ENCODE measurements at places on chromosomes 2 and 18. TPM values are rescaled to one million over a fixed set of nuclear protein-coding genes. Genes with fewer than 3 reads are reported as not detected.
A peak's percentile ranks its signal among the peaks of the same experiment; 100 is the strongest.

NAT8 gene
- not detected for total RNA-seq

DNA sequence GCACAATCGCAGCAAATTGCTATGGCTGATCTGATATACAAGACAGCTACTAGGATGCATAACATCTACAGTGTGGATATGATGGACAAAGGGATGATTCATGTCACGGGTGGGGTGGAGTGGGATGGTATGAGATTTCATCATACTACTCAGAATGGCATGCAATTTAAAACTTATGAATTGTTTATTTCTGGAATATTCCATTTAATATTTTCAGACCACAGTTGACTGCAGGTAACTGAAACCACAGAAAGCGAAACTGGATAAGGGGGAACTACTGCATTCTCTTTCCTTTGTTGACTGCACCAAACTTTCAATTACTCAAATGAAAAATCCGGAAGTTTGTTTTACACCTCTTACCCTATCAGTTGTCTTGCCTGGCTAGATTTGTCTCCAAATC lies 94.4 kb upstream of the NEUROD1 start:
- no peak for DNase-seq

DNA sequence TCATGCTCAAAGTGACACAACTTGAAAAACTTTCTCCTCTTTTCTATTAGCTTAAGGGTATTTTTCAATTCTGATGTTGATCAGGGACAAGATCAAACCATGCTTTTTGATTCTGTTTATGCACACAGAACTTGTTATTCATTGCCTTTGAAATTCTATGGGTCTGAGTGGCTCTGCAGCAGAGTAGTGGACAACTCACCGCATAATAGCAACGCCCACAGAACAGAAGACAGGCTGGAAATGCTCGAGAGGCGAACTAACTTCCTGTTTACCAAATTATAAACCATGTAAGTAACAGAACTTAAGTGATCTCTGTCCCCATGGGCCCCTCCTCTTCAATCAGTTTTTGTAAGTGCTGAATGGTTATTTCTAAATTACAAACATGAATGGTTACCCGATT lies 131.2 kb downstream of the CBLN2 start:
- DNase-seq: no peak

DNA sequence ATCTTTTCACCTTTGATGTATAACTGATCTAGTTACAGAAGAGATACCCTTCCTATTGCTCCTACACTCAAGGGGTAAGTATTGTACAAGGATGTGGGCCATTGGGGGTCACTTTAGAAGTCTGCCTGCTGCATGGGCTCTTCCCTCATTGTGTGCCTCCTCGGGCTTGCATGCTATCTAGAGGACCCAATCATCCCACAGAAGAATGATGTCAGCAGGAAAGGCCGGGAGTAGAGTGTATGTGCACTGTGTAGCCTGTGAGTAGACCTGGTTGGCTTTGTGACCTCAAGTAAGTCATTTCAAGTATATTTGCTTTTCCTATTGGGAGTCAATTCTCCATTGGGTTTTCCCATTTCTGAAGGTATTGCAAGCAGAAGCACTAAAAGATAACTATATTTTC lies 129.5 kb upstream of the TRIB2 start:
- DNase-seq: no peak

DNA sequence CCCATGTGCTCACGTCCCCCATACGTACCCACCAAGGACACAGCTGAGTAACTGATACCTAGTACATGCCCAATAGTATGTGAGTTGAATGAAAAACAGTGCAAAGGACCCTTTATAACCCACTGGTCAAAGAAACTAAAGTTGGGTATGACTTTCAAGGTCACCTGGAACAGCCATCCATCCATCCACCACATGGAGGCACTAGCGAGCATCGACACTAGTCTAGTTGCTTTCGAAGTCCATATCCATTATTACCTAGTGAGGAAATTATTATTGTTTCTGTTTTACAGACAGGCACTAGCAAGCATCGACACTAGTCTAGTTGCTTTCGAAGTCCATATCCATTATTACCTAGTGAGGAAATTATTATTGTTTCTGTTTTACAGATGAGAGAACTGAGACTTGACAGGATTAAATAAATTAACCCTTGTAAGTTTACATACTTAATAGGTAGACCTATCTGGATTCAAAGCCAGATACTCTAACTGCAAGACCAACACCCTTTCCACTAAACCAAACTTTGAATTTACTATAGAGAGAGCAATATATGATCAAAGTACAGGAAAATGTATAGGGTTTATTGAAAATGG lies 233.7 kb downstream of the METTL4 start:
- peak; percentile 57 for DNase-seq

DNA sequence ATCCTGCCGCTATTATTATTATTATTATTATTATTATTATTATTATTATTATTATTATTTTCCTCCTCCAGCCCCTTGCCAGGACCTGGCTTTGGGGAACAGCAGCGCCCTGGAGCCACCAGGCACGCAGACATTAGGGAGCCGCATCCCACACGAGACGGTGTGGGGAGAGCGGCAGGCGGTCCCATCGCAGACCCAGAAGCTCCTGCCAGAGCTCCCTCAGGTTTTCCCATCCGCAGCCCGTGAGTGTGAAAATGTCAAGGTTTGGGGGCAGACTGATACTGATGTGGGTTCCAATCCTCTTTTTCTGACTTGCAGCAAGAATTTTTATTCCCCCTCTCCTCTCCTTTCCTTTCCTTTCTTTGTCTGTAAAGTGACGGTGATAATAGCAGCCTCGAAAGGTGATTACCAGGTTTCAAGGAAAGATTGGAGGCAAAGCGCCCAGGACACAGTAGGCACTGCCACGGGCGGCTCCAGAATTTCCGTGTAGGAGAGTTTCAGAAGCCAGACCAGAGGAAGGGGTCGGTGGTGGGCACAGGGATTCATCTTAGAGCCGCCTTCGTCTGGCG lies 816 bp downstream of the SCTR start:
- DNase-seq: no peak

GRCh38 chr2:168114619-168115018 lies 132.8 kb downstream of the STK39 start:
- DNase-seq: no peak

DNA sequence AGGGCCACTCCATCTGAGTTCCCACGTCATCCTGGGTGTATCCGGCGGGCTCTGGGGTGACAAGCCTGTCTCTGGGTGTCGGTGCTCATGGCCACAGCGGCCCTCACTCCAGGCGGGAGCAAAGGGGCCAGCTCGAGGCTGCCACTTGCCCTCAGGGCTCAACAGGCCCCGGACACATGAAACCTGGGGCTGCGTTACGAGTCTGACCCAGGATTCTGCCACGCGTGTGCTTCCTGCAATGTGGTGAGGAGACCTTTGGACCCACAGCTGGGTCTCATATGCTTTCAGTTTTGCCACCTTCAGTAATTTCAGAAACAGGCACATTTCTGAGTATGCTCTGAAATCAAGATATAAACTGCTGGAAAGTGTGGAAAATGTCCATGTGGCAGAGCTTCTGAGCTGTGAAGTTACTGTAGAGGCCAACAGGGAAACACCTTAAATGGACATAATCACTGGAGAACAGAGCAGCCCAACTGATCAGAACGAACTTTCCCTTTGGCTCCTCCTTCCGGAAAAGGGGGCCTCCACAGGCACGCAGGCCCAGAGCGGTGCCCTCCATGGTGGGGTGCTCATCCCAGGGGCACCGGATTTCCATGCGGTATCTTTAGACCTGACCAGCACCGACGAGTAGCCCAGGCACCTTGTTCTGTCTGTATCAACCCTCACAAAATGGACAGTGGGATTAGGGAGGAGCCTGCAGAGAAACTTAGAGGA lies 14.1 kb downstream of the PER2 start:
- no peak for DNase-seq

GRCh38 chr2:23585273-23586170 lies 200.5 kb downstream of the KLHL29 start:
- DNase-seq: no peak

DNA sequence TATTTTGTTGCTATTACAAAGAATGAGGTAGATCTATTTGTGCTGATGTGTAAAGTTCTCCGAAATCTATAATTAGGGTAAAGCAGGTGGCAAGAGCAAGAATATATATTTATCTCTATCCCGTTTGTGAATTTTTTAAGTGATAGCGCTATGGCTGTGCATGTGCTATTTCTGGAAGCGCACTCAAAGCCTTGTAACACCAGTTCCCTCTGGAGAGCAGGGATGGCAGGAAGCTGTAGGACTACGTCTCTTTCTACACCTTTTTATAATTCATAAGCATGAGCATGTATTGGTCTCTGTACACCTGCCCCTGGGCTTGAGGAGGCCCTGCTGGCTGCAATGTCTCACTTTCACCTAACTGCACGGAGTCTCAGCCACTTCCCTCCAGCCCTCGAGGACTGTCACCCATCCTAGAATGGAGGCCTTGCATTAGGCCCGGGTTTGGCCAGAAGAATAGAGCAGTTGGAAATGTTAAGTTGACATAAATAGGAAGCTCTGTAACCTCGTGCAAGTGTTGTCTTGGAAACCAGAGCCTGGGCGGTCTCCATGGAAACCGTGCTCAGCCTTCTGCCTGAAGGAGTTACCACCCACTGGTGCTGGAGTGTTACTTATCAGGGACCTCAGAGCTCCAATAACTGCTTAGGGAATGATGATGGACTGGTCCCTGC lies 20.9 kb downstream of the ITM2C start:
- no peak for DNase-seq

DNA sequence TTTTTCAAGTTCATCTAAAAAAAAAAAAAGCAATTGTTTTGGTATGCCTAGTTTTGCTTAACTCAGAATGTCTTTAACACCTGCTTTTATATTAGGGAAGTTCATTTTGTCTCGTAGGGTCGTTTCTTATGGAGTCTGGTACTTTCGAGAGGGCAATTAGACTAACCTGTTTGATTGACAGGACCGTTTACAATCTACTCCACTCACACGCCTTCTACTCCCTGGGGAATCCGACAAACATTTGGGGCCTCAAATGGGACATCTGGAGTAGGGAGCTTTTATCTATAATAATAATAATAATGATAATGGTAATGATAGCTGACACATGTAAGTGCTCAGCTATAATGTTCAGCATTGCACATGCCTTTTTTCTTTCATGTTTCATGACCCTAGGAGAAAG lies 261.6 kb upstream of the RASGRP3 start:
- DNase-seq: no peak

- no peak for DNase-seq
These were observed 7.8 kb downstream of the COLEC11 start for GRCh38 chr2:3602553-3603339.

GRCh38 chr2:20649576-20649975 lies 1.3 kb downstream of the HS1BP3 start:
- DNase-seq: no peak

VIL1 gene
- not detected for total RNA-seq

DNA sequence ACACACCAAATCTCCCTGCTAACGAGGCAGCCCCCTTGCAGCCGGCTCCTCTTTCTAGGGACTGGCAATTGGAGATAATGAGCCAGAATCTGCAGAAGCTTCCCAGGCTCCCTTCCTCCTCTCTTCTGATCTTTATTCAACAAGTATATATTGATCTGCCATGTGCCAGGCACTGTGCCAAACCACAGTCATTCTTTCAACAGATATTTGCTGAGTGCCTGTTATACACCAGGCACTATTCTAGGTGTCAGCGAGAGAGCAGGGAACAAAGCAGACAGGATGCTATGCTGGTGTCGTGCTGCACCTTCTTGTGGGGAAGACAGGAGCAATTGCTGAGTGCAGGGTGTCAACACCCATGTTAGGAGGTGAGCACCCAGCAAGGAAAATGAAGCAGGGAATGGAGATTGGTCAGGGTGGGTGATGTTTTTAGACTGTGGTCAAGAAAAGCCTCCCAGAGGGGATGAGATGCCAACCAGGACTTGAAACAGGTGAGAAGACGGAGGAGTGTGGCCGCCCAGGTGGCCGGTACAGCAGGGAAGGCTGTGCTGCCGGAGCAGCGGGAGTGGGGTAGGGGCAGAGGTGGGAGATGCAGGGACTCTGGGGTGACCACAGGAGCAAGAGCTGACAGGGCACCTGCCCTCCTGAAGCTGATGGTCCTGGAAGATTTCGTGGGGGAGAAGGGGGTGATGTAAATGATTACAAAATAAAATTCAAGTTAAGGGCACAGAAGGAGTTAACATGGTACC lies 307.6 kb upstream of the RAB12 start:
- DNase-seq: no peak

DNA sequence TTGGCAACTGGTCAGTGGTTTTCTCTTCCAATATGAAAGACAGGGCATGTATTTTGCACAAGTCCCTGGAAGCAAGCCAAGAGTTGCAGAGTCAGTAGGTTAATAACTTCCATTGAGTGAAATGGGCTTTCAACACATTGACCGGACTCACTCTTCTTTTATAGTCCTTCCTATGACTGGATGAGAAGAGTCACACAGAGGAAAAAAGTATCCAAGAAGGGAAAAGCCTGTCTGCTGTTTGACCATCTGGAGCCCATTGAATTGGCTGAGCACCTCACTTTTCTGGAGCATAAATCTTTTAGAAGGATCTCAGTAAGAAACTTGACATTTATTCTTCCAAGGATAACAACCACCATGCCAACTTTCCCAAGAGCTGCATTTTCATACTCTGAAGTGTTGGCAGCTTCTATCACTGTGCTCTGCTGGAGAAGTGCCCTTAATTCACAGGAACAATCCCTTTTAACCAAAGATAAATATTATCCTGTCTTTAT lies 45.4 kb downstream of the RASGRP3 start:
- DNase-seq: no peak
